ENCODE measurements at places on chromosomes 7 and 10.

GRCh38 chr10:132632091-132632561 lies 94.5 kb downstream of the INPP5A start:
- no peak for DNase-seq

GRCh38 chr7:136114966-136115762 lies 138.0 kb upstream of the MTPN start:
- DNase-seq = peak; percentile 50

DNA sequence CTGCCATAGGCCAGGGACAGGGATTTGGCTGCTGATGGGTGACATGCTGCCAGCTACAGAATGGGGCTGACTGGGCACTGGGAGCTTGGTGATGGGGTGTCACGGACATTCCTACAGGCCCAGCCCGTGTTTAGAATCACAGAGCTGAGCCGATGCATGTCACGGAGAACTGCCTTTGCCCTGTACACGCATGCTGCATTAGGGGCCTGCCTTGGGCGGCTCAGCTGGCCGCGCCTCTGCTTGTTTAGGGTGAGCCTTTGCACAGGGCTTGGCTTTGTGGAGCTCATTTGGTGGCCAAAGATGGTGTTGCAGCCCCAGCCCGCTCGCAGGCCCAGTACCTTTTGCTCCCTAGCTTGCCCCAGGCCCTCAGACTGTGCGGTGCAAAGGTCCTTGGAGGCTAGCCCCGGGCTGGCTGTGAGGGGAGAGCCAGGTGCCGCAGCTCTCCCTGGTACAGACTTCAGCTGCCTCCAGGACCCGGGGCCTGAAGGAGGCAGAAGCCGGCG lies 108.4 kb upstream of the BTBD16 start:
- no peak for DNase-seq

- no peak for DNase-seq
Measured at GRCh38 chr7:157721468-157722136, 384.8 kb downstream of the DNAJB6 start.

GRCh38 chr10:79994556-79994955 lies 45.7 kb upstream of the SFTPD start:
- DNase-seq = no peak

- DNase-seq = no peak
Measured at GRCh38 chr10:95834406-95834805, 73.4 kb upstream of the CC2D2B start.

DNA sequence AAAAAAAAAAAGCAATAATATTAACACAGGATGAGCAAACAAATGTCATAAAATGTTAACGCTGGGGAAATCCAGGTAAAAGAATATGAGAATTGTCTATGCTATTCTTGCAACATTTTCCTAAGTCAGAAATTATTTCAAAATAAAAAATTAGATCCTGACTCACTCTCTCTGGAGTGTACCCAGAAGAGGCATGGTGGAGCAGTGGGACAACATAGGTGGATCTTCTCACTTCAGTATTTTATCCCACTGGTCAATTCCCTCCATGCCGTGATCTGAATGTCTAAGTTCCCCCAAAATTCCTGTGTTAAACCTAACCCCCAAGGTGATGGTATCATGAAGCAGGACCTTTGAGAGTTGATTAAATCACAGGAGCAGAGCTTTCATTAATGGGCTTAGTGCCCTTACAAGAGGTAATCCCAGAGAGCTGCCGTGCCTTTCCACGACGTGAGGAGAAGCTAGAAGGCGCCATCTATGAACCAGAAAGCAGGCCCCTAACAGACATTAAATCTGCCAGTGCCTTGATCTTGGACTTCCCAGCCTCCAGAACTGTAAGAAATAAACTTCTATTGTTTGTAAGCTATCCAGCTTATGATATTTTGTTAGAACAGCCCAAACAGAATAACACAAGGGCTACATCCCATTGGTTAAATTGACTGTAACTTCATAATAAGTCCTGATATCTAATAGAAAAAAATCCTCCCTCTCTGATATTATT lies 35.2 kb downstream of the USP6NL start:
- no peak for DNase-seq

GRCh38 chr7:86929293-86930109 lies 130.0 kb downstream of the ELAPOR2 start:
- no peak for DNase-seq

DNA sequence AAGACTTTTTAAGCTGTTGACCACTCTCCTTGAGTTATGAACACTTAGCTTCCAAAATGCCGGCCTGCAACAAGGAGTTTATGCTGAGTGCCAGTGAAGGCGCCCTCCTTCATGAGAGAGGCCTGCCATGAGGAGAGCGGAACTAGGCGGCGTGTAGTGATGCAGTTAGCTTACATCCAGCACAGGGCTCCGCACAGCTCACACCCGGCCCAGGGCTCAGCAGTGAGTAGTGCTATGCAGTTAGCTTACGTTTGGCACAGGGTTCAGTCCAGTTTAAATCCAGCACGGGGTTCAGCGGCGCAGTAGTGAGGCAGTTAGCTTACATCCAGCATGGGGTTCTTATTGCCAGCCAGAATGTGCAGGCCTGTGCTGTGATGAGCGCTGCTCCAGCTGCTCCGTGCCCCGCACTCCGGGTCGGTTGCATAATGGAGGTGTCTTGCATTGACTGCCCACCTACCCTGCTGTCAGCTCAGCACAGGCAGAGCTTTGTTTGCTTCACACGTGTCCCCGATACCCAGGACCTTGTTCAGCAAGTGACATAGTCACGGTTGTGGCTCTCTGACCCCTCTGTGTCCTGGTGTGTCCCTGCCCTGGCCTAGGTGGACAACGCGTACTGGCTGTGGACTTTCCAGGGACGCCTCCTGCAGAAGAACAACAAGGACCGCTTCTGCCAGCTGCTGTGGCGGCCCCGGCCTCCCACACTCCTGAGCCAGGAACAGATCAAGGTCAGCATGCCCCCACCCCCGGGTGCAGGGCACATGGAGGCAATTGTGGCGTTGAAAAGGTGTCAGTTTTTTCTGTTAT lies 21.9 kb downstream of the EIF3B start:
- DNase-seq = no peak

DNA sequence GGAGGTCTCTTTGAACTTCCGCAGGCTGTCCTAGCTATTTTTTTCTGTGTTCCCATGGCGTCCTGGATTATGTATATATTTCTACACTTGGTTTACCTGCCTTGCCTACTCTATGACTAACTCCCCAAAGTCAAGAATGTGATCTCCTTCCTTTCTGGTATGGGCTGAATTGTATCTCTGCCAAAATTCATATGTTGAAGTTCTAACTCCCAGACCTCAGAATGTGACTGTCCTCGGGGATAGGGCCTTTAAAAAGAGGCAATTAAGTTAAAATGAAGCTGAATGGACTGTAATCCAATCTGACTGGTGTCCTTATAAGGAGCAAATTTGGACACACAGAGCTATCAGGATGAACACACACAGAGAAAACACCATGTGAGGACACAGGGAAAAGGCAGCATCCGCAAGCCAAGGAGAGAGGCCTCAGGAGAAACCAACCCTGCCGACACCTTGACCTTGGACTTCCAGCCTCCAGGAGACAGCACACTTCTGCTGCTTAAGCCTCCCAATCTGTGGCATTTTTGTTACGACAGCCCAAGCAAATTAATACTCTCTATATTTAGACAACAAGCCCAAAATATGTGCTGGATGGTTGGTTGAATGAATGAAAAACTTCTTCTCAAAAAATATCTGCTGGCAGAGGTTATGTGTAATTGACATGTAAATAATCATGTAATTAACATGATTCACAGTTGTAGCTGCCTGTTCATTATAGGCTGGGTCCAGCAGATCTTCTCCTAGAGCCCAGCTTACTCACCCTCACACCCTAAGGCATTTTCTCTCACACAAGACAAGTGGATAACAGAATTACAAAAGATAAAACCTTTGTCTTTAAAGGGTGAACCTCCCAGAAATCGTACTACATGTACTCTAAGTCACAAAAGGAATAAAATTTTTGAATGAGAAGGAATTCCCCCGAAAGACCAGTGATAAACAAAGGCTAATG lies 123.7 kb downstream of the CUBN start:
- DNase-seq = no peak

GRCh38 chr7:46933596-46933995 lies 648.3 kb downstream of the TNS3 start:
- peak; percentile 74 for DNase-seq

- peak; percentile 64 for DNase-seq
Measured at GRCh38 chr7:102122026-102122425, 164.6 kb upstream of the SH2B2 start.

GRCh38 chr10:48520184-48520506 lies 84.7 kb downstream of the ARHGAP22 start:
- no peak for DNase-seq

GRCh38 chr7:107118109-107118900 lies 50.5 kb upstream of the HBP1 start:
- DNase-seq = peak; percentile 37

DNA sequence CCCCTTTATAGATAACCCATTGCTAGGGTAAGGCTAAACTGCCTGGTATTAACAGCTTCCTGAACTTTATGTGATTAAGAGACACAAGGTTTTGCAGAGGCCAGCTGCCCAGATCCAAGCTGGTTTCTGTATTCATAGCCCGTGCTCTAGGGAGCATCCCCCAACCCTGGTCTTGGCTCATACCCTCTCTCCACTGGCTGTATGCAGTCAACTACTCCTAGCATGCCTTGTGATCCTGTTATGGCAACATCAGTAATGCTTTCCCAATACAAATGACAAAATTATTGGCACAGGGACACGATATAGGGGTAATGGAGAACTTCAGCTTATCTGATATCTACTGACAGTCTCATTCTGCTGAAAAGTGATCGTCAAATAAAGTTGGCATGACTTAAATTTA lies 202.8 kb upstream of the MKLN1 start:
- no peak for DNase-seq

- DNase-seq = peak; percentile 41
Measured at GRCh38 chr7:91212582-91212981, 51.7 kb upstream of the FZD1 start.

DNA sequence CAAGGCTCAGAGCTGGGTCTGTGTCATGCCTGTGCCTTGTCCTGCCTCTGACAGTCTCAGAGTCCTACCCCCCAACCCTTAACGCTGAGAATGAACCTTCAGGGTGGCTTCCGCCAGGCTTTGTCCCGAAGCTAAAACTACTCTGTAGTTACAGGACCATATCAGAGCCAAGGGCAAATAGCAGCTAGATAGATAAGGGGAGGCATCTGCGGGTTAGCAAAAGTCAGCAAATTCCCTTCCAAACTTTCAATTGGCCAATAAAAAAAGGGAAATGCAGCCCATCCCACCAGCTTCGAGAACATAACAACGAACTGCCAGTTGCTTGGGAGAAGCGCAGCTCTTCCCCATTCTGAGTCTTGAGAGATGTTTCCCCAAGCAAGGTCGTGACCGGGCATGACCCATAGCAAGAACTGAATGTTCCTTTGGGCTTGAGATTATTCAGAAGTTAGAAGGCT lies 17.7 kb downstream of the CCL24 start:
- DNase-seq = no peak

- no peak for DNase-seq
Measured at GRCh38 chr7:65925040-65925439, 52.2 kb downstream of the VKORC1L1 start.

- DNase-seq = no peak
Measured at GRCh38 chr7:90728568-90728967, 132.4 kb downstream of the CDK14 start.

GRCh38 chr10:96850825-96851224 lies 18.7 kb downstream of the LCOR start:
- DNase-seq = peak; percentile 99

DNA sequence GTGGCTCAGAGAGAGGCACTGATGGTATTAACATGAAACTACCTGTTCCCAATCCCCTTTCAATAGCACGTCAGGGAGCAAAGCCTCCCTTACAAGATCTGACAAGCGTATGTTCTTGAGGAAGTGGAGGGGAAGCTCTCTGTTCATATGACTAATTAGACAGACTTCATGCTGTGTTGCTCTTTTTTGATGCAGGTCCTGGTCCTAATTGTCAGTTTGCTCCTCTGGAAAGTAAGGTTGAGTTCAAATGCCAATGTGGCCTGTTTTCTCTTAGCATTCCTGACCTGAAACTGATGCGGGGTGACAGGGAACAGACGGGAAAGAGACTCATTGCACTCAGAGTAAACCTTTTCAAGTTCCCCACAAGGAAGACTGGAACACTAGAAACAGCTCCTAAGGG lies 27.0 kb upstream of the TBX20 start:
- DNase-seq = no peak

GRCh38 chr10:47350671-47351640 lies 2.8 kb downstream of the RBP3 start:
- DNase-seq = no peak

DNA sequence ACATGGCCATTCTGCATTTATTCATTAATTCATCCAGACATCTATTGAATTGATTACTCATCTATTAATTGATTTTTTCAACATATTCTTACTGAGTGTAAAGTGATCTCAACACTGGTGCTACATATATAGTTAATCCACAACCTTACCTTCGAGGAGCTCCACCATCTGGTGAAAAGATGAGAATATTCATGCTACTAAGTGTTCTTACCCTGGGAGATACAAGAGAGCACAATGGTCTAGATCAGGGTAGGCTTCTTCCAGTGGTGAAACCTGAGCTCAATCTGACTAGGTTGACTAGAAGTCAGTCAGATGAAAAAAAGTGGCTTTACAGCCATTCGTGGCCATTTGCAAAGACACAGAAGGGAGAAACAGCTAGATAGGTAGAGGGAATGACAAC lies 507.4 kb downstream of the ANKRD7 start:
- DNase-seq = no peak
